Stomach (tissue), 19 donors: ENCODE measurements at places on chromosomes 11 and 22. TPM values are rescaled to one million over a fixed set of nuclear protein-coding genes. Genes with fewer than 3 reads are reported as not detected.

Gene CD6
- total RNA-seq = 1.6 TPM

Gene UPB1
- total RNA-seq = not detected

Gene APOL1
- total RNA-seq = 87.5 TPM

Gene ADAMTS15
- 2.2 TPM for total RNA-seq

DNA sequence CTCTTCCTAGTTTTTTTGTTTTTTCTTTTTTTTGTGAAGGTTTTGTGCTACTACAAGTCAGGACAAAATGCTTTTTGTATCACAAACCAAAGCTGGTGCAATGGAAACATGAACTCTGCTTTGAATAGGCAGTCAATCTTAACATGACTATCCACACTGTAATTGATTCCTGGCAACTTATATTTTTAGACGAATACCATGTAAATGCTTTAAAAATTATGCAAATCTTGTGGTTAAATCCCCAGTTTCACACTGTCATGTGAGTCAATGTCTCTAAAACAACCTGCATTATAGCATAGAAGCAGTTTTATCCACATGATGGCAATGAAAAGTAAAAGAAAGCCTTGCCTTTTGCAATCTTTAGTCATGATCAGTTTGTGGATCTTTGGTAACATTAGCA is 8.9 kb downstream of the TRPC6 start:
- DNase-seq = no peak

Gene BCO2
- 21.8 TPM for total RNA-seq

DNA sequence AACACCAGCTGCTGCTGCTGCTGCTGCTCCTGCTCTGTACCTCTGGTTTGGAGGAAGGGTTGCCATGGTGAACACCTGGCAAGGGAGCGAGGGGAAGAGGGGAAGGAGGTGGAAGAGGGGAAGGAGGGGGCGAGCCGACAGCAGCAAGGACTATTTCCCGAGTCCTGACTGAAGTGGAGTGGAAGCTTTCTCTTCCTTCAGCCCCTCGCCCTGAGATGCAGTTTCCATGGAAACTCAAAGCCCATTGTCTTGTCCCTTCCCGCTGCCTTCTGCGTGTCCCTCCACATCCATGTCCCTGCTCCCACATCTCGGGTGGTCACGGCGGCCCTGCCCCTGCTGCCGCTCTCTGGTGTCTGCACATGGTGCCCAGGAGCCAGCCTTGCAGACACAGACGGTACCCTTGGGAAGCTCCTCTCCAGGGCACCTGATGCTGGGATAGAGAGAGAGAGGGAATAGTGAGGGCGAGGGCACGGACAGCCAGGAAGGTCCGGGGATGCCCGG is 28.6 kb downstream of the FAM83F start:
- no peak for DNase-seq

DNA sequence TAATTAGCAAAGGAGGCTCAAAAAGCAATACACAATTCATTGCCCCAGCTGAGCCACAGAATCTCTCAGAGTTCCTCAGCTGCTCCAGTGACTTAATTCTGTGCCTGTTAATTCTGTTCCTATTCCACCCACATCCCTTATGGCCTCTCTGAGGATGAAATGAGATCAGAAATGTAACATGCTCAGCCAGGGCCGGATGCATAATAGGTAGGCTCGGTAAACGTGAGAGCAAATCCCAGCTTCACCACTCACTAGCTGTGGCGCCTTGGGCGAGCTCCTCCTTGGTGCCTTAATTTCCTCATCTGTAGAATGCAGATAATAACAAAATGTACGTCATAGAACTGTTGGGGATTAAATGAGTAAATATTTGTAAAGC is 42.8 kb upstream of the DKK3 start:
- peak; percentile 46 for DNase-seq

Gene FDXACB1
- total RNA-seq = not detected

DNA sequence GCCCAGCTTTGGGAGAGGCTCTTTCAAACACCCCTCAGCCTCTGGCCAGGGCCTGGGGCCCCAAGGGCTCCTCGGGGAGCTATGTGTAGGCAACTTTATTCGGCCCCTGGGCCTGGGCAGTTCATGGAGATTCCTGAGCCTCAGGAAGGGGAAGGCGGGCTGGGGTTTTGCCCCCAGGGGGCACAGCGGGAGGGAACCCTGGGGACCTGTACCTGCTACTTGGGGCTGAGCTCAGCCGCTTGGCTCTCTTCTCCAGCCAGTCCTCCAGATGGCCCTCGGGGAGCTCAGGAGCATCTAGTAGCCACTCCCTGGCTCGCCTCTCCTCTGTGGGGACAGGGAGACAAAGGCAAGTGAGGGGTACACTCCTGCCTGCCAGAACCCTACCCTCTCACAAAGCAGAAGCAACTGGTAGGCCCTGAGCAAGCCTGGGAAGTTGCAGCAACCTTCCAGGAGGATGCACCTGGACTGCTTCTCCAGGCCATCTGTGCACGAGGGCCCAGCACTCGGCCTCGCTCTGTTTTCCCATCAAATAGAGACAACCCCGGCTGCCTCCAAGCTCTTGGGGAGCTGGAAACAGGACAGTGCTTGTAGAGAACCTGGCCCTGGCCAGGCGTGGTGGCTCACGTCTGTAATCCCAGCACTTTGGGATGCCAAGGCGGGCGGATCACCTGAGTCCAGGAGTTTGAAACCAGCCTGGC is 18.5 kb downstream of the CABP7 start:
- DNase-seq = no peak
